ENCODE measurements at places on chromosomes 1 and 21. TPM values are rescaled to one million over a fixed set of nuclear protein-coding genes. Genes with fewer than 3 reads are reported as not detected.

Gene CIART
- total RNA-seq = 6.1 TPM

Gene OLIG2
- total RNA-seq = not detected

Gene C1QC
- total RNA-seq = not detected

Gene CYP4Z1
- not detected for total RNA-seq

Gene ADGRL4
- total RNA-seq = 0.21 TPM

Gene ERO1B
- 3.5 TPM for total RNA-seq

Gene MTMR11
- total RNA-seq = 9.3 TPM

Gene HPDL
- 8.5 TPM for total RNA-seq

Gene RCSD1
- not detected for total RNA-seq

Gene MPL
- not detected for total RNA-seq

Gene RGSL1
- not detected for total RNA-seq

Gene CLEC20A
- total RNA-seq = 0.28 TPM

Gene TTC39A
- 9.7 TPM for total RNA-seq

Gene CHAF1B
- total RNA-seq = 9.6 TPM

Gene SLC30A2
- not detected for total RNA-seq

Gene FAM163A
- not detected for total RNA-seq

Gene IFNAR2
- total RNA-seq = 7.3 TPM

Gene PUM1
- 55.6 TPM for total RNA-seq

Gene LCA5L
- 0.42 TPM for total RNA-seq

Gene GJA9
- not detected for total RNA-seq

Gene FOXO6
- not detected for total RNA-seq

Gene PLA2G2A
- total RNA-seq = not detected

Gene AVPR1B
- total RNA-seq = not detected

Gene MLLT11
- total RNA-seq = 17.5 TPM

Gene ANGPTL7
- not detected for total RNA-seq

Gene NPHS2
- total RNA-seq = not detected

Gene TP73
- 9.5 TPM for total RNA-seq

Gene KIF14
- total RNA-seq = 10.2 TPM

Gene CGN
- total RNA-seq = 10.7 TPM

Gene SYT11
- 1.3 TPM for total RNA-seq

Gene C8B
- total RNA-seq = not detected

Gene PDC
- not detected for total RNA-seq

Gene GLIS1
- 0.33 TPM for total RNA-seq

Gene IL20
- not detected for total RNA-seq

Gene ZNF436
- total RNA-seq = 23.6 TPM

Gene OXCT2
- 1.1 TPM for total RNA-seq

Gene LCE1A
- total RNA-seq = not detected

Gene CXADR
- 13.3 TPM for total RNA-seq

Gene COA6
- total RNA-seq = 37.9 TPM

Gene HRNR
- not detected for total RNA-seq

Gene SPRR1A
- 172 TPM for total RNA-seq

Gene S100B
- total RNA-seq = not detected

Gene MTARC1
- total RNA-seq = 5.1 TPM

All from airway epithelial cell (primary cell).